ENCODE measurements at places on chromosomes 13 and 19.

DNA sequence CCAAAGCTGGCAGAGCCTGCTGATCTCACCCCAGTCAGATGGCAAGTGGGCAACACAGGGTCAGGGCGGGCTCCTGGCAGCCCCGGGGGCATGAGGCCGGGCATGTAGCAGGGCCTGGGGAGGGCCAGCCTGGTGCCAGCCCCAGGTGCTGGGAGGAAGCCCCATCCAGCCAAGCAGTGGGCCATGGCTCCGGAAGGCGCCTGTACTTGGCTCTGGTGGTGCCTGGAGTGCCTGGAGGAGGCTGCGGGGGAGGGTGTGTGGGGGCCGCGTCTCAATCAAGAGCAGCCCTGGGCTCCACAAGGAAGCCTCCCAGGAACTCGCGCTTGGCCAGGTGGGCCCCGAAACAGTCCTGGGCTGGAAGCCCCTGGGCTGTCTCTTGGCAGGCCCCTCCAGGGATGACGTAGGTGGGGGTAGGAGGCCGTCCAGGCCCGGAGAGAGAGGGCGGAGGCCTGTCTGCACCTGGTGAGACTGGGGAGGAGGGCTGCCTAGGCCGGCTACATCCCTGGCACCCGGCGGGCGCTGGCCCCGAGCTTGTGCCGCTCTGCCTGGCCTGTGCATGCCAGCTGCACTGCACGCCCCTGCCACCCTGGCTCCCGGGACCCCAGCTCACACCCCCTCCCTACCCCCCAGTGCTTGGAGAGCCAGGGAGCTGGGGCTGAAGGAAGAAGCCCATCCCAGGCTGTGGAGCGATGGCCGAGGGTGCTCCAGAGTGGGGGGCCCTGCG is 45.9 kb downstream of the COMP start:
- DNase-seq: peak; percentile 44

DNA sequence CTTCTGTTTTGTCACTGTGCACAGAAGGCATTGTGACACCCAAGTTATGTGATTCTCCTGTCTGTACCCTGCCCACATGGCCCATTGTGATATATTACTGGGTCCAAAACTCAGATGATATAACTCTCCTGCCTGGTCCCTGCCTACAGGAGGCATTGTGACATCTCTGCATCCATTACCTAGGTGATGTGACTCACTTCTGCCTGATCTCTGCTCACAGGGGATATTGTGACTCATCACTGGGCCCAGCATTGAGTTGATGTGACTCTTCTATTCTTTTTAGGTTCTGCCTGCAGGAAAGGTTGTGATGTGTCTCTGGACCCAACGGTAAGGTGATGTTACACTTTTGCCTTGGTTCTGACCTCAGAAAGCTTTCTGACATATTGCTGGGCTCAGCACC is 67.9 kb upstream of the ZNF724 start:
- no peak for DNase-seq

DNA sequence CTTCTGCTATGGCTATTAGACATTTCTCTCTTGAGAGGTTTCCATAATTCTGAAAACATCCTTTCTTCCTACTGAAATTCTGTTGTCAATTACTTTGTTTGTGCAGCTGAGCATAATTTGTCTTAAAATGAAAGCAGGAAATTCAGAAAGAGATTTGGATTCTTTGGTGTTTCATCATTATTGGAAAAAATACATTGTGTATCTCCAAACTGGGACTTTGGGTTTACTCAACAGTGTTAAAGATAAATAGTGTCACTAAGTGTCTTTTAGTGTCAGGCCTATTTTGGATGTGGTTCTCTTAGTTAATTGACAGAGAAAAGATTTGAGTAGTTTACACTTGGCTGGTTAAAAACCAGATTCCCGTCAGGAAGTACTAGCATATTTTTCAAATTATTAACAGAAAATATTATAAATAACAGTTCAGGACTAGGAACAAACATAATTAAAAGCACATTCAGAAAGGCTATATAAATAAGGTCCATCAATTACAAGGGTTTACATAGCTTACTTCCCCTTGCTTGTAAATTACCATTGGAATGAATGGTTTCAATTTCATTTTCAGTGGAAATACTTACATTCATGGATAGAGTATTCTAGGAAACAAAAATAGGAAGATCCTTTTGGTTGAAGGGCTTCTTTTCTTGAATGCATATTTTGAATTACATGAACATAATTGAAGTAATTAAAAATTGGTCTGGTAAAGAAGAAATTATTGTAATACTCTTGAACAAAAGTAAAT is 483.1 kb downstream of the GPC6 start:
- DNase-seq: no peak

GRCh38 chr19:33472691-33473652 is 48.6 kb downstream of the PEPD start:
- peak; percentile 74 for DNase-seq

- peak; percentile 76 for DNase-seq
Measured at GRCh38 chr19:2271234-2272103, 10.5 kb downstream of the PEAK3 start.

- no peak for DNase-seq
Measured at GRCh38 chr13:60881507-60881906, 484.5 kb downstream of the TDRD3 start.

DNA sequence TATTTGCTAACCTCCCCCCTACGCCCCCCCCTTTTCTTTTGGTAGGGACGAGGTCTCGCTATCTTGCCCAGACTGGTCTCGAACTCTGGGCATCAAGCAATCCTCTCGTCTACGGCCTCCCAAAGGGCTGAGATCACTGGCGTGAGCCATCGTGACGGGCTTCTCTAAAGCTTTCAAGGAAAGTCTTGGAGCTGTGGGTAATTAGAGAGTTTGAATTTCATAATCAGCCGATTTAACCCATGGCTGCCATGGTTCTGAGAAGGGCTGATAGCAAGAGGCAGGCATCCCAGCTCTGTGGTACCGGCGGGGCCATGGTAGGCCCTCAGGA is 679 bp upstream of the ABHD8 start:
- no peak for DNase-seq

GRCh38 chr19:17762505-17763229 is 11.4 kb downstream of the FCHO1 start:
- DNase-seq: peak; percentile 67

DNA sequence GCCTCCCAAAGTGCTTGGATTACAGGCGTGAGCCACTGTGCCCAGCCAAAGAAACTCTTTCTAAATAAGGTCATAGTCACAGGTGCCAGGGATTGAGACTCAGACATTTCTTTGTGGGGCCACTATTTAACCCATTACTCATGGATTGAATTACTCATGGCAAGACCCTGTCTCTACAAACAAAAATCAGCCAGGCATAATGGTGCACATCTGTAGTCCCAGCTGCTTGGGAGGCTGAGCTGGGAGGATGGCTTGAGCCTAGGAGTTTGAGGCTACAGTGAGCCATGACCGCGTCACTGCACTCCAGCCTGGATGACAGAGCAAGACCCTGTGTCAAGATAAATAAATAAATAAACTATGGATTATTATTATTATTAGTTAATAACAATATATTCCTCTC is 3.6 kb upstream of the KLF2 start:
- DNase-seq: no peak

DNA sequence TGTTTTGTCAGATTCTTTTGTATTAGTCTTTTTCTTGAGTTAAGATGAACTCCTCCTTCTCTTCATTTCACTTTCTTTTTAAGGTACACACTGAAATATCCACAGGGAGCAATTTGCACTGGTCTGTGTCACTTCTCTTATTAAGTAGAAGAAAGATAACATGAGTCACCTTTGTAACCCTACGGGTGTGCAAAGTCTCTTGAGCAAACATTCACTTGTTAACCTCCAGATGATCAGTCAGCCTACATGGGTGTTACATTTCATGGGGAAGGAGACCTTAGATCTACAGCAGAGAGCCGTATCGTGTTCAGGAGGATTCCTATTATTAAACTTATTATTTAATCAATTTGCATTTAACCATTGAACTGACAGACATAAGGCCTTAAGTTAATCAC is 5.1 kb downstream of the ZNF507 start:
- no peak for DNase-seq

- peak; percentile 68 for DNase-seq
Measured at GRCh38 chr19:48102870-48103751, 7.5 kb downstream of the PLA2G4C start.

DNA sequence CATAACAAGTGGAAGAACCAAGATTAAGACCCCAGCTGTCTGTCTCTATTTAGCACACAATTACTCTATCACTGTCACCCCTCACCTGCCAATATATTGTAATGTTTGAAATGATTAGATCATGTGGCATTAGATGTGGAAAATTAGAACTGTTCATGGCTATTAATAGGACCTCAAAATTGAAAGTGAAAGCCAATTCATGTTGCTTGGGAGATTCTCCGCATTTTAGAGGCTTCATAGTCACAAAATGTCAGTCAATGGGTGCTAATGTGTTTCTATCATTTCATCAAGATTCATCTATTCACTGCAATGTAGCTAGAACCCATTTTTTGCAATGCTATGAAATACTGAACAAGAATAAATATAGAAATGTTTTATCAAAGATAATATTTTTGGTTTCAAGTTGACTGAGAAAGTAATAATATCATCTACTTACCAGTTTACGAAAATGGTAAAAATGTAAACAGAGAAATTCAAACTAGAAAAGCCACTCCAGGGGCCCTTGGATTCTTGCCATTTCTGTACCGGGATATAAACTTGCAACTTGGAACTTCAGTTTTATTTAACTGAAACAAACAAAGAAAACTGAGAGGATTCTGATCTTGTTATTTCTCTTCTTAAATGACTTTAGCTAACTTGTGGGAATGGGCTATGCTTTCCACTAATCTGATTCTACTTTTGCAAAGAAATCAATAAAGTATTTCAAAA is 388.6 kb downstream of the DCT start:
- DNase-seq: no peak

- no peak for DNase-seq
Measured at GRCh38 chr13:111532111-111532510, 211.7 kb downstream of the TEX29 start.

- DNase-seq: no peak
Measured at GRCh38 chr19:11704626-11705025, 34.1 kb downstream of the ZNF823 start.

- DNase-seq: no peak
Measured at GRCh38 chr13:94093652-94094315, 385.7 kb downstream of the DCT start.

GRCh38 chr19:11697284-11697855 is 41.4 kb downstream of the ZNF823 start:
- no peak for DNase-seq

GRCh38 chr19:47719047-47719859 is 6.0 kb downstream of the EHD2 start:
- DNase-seq: peak; percentile 96

- DNase-seq: no peak
Measured at GRCh38 chr13:102945886-102946285, 100.1 kb downstream of the ERCC5 start.

GRCh38 chr13:110343241-110343865 is 36.3 kb downstream of the COL4A2 start:
- no peak for DNase-seq

GRCh38 chr19:58578012-58578925 is 5.1 kb upstream of the MZF1 start:
- no peak for DNase-seq

DNA sequence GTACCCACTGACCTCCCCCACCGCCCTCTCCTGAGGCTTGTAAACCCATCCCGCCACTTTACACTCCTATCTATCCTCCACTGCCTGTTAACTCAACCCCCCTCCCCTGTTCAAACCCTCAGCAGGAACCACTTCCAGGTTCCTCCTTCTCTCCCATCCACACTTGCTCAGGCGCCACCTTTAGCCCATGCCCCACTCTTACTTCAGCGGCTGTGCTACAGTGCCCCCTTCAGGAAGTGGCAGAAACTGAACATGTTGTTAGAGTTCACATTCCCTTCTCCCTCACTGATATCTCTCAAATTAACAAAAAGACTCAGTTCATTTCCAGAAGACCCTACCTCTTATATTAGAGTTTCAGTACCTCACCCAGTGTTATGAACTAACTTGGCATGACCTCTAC is 49.4 kb downstream of the ZNF91 start:
- no peak for DNase-seq

GRCh38 chr13:41780715-41781706 is 179.9 kb downstream of the VWA8 start:
- DNase-seq: peak; percentile 81

GRCh38 chr13:109787135-109787954 is 962 bp upstream of the IRS2 start:
- peak; percentile 46 for DNase-seq

GRCh38 chr19:31066385-31066784 is 282.9 kb downstream of the TSHZ3 start:
- peak; percentile 29 for DNase-seq

DNA sequence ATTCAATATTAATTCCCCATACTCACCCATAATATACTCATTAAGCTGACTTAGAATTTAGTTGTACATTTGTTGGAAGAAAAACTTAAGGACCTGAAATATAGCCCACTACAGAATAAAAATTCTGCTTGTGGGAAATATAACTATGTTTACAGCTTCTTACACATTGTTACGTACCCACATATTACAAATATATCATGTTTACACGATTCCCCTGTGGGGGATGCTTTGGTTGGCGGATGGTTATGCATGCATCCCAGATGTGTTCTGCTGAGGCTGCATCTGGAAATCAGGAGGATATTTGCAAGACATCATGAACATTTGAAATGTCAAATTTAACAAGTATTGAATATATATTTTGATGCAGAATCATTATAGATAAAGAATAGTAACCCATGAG is 79.5 kb upstream of the KL start:
- no peak for DNase-seq

GRCh38 chr13:44234566-44234965 is 139.1 kb upstream of the SERP2 start:
- DNase-seq: no peak

- no peak for DNase-seq
Measured at GRCh38 chr13:70275841-70276240, 167.6 kb upstream of the KLHL1 start.

DNA sequence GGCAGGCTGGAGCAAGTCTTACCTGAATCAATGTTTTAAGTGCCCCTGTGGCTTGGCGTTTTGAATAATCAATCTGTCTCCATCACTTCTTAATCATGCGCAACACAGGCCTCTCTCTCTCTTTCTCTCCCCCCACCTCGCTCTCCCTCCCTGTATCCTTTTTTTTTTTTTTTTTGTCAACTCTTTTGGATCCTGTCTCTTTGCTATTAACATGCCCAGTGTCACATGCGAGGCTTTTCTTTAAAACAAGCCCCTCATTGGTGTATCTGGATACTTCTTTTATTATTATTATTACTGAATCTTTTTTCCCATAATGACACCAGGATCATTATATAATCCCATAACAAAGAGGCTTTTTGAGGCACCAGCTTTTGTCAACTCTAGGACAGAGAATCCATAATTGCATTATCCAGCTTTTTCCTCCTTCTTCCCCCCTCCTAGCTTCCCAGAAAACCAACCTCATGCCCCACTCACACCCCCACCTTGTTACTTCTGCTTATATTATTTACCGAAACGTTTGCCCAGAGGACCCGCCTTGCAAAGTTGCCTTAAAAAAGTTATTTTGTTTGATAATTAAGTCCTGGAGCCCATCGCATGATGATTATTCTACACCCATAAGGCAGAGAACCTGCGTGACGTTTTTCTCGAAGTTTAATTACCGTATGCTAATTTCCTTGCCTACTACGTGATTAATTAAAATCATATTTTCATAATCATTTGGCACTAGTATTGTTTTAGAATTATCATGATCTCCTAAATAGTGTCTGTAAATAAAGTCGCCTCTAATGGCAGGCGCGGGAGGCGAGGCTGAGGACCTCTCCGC is 148.1 kb upstream of the ZNF536 start:
- DNase-seq: no peak

GRCh38 chr13:50055454-50055853 is 40.2 kb downstream of the KCNRG start:
- no peak for DNase-seq
